Activated naive CD4-positive, alpha-beta T cell treated with anti-CD3 and anti-CD28 coated beads for 36 hours (primary cell): ENCODE measurements at places on chromosomes 11 and 22. TPM values are rescaled to one million over a fixed set of nuclear protein-coding genes. Genes with fewer than 3 reads are reported as not detected.
A peak's percentile ranks its signal among the peaks of the same experiment; 100 is the strongest.

- DNase-seq, result no peak
Observed at GRCh38 chr11:28702871-28703270, 594.7 kb downstream of the METTL15 start.

DNA sequence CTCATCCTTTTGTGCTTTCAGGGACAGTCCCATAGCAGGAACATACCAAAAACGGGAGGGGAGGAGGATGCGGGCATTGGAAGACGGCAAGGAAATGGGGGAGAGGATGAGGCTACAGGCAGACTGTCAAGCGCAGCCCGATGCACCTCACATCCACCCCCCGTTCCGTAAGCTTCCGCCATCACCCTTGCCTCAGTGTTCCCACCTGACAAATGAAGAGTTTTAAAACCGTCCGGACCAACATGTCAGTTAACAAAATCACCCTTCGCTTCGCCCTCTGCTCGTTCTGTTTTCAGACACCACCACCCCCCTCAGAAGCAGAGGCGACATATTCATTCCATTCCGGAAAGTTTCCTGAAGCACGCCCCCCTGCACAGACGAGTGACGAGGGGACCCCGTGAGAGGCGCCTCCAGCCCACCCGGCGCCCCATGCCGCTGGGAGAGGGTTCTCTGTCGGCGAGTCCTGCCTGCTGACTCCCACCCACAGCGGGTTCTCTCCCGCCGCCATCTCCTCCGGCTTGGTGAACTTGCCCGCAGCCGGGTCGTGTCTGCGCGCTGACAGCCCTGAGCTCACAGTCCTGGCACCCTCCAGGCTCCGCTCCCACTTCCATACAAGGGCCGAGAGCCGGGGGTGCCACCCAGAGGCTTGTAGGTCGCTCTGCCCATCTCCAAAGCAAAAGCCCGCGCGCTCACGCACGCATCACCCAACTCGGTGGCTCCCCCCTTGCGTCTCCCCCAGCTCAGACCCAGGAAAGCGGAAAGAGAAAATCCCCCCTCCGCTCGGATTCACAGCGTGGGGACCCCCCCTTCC is 1.5 kb downstream of the IGSF9B start:
- peak; percentile 76 for DNase-seq

GRCh38 chr11:103714246-103714645 is 322.2 kb upstream of the DDI1 start:
- DNase-seq, result no peak

Gene OR51D1
- total RNA-seq, result not detected

- no peak for DNase-seq
Observed at GRCh38 chr11:118909619-118910308, 16.0 kb downstream of the BCL9L start.

Gene ARHGEF17
- not detected for total RNA-seq

- no peak for DNase-seq
Observed at GRCh38 chr11:44467931-44468330, 97.5 kb upstream of the CD82 start.

- peak; percentile 43 for DNase-seq
Observed at GRCh38 chr11:6298605-6299004, 21.7 kb downstream of the CAVIN3 start.

- no peak for DNase-seq
Observed at GRCh38 chr11:119764108-119764868, 35.3 kb upstream of the NECTIN1 start.

- DNase-seq, result no peak
Observed at GRCh38 chr11:10786451-10786850, 22.3 kb downstream of the EIF4G2 start.

GRCh38 chr22:39868741-39869140 is 24.8 kb downstream of the ENTHD1 start:
- DNase-seq, result no peak

DNA sequence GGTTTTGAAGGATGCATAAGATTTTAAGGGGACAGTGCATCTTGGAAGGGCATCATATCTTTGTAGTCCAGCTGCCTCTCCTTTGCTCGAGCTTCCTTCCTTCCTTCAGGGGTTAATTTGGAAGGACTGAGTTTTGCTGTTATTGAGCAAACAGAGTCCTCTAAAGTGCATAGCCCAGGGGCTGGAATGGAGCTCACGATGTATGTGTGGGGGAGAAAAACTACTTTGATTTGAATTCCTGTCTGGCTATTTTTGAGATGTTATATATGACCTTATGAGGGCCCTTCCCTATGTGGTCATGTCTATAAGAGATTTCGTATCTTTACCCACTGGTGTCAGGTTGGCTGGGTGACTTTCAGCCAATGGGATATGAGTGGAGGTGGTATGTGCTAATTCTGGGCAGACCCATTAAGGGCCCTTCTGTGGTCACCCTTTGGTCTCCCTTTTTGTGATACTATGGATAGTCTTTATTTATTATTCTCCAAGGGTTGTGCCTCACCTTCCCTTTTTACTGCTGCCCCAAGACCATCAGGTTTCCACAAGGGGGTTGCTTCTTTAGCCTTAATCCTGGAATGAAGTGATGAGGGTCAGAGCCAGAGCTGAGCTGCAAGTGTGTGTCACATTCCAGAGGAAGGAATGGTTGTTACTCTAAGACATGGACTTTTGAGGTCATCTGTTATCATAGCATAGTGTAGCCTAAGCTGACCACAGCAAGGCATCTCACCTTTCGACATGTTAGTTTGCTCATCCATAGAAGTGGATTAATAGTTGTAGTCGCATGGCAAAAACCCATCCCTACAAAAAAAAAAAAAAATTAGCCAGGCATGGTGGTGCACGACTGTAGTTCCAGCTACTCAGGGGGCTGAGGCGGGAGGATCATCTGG is 54.6 kb downstream of the LRRC74B start:
- no peak for DNase-seq

Gene LYVE1
- total RNA-seq, result not detected

Gene PRR33
- total RNA-seq, result 0.07 TPM

- DNase-seq, result no peak
Observed at GRCh38 chr11:29656597-29656996, 360.2 kb downstream of the KCNA4 start.

GRCh38 chr11:104899226-104899625 is 966 bp upstream of the CASP12 start:
- DNase-seq, result no peak

Gene YPEL4
- 0.54 TPM for total RNA-seq

GRCh38 chr11:90124371-90124770 is 10.1 kb upstream of the NAALAD2 start:
- DNase-seq, result no peak

DNA sequence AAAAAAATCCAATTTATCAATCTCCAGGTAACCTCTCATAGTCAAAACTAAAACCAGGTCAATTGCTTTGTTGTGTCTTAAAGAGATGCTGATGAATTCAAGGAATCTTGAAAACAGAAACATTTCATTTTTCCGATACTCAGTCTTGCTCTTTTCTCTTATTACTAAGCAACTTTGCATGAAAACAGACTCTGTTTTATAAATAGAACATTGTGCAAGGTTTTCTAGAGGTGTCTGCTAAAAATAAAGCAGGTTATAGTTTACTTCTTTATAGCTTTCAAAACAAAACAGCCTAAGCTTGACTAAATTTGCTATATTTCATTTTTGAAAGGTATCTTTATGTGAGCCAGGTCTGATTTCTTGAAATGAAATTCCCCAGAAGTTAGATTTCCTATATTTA is 109.3 kb downstream of the ARL14EP start:
- no peak for DNase-seq

DNA sequence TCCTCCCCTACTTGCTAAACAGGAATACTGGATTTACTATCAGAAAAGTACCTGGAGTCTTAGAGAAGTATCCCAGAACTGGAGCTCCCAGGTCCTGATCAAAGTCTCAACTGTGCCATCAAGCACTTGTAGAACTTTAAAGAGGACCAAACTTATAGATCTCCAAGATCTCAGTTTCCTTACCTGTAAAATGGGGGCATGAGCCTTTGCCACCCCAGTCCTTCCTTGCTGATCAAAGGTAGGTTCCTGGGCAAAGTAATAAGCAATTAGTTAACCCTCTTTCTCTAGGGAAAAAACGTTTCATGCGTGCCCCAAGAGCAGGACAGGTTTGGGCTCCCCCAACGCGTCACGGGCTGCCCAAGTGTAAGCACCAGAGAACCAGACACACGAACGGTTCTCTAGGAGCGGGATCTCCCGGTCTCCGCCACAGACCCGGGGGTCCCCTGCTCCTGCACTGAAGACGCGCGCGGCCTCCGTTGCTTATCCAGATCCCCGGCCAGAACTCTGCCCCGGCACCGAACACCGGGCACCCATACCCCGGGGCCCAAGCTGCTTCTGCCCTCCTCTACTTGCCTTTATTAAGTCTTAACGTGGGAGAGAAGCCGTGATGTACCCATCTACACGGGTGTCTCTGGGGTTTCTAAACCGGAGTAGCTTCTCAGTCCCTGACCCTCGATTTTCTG is 505 bp downstream of the ZNF214 start:
- no peak for DNase-seq

DNA sequence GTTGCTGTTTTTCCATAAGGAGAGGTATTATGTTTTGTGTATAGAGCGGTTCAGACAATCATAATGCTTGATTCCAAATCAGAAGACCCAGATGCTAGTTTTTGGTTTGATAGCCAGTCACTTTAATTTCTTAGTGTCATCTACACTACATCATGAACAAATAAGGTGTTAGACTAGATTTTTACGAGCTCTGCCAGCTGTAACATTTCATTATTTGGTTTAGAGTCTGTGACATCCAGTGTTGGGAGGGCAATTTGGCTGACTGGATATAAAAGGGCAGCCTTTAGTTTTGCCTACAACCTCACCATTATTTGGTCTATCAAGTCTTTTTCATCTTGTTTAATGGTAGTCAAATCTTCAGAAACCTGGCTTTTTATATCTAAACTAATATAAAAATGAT is 30.2 kb upstream of the FBXO3 start:
- DNase-seq, result no peak

GRCh38 chr11:115391598-115391997 is 112.6 kb downstream of the CADM1 start:
- no peak for DNase-seq

Gene TUBA8
- total RNA-seq, result 0.25 TPM

Gene MPEG1
- total RNA-seq, result not detected

- DNase-seq, result no peak
Observed at GRCh38 chr11:88377144-88377543, 39.6 kb upstream of the CTSC start.

GRCh38 chr22:38257650-38258250 is 15.1 kb downstream of the TMEM184B start:
- no peak for DNase-seq

DNA sequence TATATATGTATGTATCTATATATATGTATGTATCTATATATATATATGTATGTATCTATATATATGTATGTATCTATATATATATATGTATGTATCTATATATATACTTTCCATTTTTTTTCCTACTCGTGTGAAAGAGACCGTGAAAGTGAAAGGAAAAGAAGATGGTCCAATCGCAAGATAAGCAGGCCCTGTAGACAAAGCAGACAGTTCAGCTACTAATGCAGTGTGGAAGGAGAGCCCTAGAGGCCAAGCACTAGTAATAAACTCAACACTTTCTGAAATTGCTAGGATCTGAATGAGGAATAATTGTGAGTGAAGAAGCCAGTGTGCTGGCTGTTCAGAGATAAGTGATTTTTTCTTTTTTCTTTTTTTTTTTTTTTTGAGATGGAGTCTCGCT is 47.2 kb downstream of the MCHR1 start:
- peak; percentile 47 for DNase-seq

GRCh38 chr11:84871116-84871515 is 756.0 kb downstream of the DLG2 start:
- DNase-seq, result no peak

Gene RFPL1
- not detected for total RNA-seq

DNA sequence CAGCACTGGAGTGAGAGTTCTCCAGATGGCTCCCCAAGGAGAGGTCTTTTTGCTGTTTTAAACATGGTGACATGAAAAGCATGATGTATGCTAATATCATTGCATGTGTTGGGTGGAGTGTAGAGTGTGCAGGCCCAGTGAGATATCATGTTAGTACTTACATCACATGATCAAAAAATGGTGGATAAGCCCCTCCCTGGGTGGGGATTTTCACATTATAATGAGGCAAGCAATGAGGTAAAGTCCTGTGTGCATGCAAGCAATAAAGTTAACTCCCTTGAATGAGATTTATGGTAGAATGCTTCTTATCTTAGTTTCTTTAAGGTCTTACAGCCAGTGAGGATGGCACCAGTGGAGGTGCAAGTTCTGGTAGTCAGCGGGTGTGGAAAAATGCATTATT is 8.5 kb downstream of the FAM111B start:
- no peak for DNase-seq

DNA sequence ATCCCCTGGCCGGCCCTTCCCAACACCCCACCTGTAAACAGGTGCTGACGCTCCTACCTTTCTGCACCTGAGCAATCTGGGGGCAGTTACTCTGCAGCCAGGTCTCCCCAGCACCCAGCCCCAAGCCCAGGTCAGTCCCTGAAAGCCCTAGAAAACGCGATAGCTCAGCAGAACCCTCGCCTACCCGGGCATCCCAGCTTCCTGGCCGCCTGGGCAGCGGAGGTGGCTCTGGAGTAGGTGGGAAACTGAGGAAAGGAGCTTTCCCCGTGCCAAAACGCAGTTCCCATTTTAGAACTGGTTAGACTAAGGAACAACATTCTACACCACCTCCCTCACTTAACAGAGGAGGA is 445 bp downstream of the SYTL2 start:
- DNase-seq, result no peak

- DNase-seq, result no peak
Observed at GRCh38 chr11:111524056-111524455, 9.5 kb downstream of the HOATZ start.

DNA sequence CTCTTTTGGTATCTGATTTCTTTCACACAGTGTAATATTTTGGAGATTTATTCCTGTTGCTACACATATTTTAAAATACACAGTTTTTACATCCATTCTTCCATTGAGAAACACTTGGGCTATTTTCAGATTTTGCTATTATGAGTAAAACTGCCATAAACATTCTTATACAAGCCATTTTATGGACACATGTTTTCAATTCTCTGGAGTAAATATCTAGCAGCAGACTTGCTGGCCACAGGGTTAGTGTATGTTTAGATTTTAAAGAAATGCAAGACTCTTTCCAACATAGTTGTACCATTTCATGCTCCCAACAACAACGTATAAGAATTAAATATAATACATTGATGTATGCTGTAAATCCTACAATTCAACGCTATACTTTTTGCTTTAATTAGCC is 360.8 kb upstream of the PITPNB start:
- DNase-seq, result no peak

- no peak for DNase-seq
Observed at GRCh38 chr22:47352920-47353700, 590.7 kb downstream of the TBC1D22A start.

Gene ZBTB16
- total RNA-seq, result 2.3 TPM

DNA sequence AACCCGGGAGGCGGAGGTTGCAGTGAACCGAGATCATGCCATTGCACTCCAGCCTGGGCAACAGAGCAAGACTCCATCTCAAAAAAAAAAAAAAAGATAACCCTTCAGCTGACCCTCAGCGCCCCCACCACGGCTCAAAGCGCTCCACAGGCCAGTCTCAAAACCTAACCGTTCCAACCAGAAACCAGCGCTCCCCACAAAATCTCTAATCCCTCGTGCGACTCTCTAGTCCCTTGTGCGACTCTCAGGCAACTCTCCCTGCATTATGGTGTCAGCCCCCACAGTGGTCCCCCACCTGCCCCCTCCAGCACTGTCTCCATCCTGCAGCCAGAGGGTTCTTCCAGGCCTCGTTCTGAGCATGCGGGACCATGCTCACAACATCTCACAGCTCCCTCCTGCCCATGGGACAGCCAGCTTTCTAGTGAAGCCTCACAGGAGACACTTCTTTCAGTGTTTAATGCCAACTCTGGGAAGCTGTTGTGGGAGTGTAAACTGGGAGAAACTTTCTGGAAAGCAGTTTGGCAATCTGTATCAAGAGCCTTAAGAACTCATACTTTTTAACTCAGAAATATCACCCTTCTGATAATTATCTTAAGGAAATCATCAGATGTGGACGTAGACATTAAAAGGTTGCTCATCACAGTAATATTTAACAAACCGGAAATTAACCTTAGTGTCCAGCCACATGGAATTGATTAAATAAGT is 4.2 kb upstream of the RASGRP2 start:
- no peak for DNase-seq
